ENCODE measurements at places on chromosomes 4 and X. TPM values are rescaled to one million over a fixed set of nuclear protein-coding genes. Genes with fewer than 3 reads are reported as not detected.
A peak's percentile ranks its signal among the peaks of the same experiment; 100 is the strongest.

Gene SLC2A9
- total RNA-seq, result 10.7 TPM

DNA sequence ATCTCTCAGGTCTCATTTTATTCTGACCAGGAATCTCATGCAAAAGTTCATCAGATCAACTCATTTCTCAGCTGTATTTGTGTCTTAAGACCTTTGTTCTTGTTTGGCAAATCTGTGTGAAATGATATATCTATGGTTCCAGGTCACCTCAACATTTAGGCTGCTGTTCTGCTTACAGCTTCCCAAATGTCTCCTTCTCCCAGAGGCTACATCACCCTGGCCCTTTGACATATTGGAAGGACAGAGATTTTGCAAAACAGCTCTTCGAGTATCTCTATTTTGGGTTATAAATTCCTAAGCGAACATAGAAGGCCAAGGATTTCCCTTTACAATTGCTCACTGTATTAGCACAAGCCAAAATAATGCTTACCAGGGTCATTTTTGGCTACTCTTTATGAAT lies 57.5 kb upstream of the GIMD1 start:
- no peak for DNase-seq

DNA sequence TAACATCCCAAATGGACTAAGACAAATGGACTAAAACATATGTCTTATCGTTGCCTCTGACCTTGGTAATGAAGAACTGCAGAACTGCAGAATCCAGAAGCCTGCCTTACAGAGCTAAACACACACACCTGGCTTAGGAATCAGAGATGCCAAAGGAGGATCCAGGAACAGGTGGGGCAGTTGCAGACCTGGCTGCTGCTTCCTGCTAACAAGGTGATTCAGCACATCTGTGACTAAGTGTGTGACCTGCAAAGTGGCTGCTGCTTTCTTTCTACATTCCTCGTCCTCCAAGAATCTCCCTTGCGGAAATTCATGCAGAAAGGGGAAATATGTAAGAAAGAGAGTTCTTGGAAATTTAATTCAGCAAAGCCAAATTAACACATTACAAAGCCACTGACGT lies 96.8 kb upstream of the NLGN4X start:
- no peak for DNase-seq

DNA sequence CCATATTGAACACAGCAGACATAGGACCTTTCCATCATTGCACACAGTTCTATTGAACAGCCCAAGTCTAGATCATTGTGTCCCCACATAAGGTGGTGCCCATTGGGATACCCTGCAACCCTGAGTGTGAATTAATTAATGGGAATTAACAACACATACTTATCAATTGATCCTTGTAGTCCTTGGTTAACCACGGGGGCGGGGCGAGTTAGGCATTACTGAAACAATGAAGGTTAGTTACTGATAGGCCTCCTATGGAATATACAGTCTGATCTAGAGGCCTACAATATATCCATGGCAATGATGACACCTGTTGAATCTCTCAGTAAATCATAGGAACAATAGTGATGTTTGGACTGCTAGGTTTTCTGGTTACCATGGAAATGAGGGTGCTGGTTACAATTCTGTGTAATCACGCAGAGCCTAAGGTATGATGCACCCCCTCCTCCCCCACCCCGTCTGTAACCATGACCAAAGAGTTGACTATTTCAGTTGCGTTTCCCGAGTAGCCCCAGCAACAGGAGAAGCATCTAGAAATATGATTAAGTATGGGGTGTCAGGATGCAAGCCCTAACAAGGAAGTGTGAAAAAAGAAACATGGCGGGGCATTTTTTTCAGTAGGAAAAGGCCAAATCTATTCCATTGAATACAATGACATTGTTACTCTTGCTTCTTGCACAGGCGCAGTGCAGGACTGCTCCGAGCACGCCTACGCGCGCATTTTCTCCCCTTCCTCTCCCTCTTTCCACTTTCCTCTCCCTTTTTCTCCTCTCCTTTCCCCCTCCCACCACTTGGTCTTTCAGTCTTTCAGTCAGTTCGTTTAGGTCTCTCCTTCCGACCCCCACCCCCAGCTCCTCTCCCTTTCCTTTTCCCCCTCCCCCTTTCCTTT lies 677 bp upstream of the NONO start:
- no peak for DNase-seq

GRCh38 chrX:20263474-20263873 lies 3.2 kb downstream of the RPS6KA3 start:
- no peak for DNase-seq

Gene CDS1
- under 0.01 TPM for total RNA-seq

DNA sequence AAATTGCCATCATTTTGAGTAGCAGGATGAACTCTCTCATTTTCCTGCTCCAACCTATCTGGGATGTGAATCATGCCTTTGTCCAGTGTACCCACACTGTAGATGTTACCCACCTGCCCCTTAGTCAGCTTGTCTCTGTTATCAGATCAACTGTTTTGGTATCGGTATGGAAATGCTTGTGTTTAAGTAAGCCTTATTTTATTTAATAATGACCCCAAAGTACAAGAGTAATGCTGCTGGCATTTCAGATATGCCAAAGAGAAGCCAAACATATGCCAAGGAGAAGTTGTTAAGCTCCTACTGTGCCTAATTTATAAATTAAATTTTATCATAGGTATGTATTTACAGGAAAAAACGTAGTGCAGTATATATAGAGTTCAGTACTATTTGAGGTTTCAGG lies 18.6 kb upstream of the RAP1GDS1 start:
- no peak for DNase-seq

DNA sequence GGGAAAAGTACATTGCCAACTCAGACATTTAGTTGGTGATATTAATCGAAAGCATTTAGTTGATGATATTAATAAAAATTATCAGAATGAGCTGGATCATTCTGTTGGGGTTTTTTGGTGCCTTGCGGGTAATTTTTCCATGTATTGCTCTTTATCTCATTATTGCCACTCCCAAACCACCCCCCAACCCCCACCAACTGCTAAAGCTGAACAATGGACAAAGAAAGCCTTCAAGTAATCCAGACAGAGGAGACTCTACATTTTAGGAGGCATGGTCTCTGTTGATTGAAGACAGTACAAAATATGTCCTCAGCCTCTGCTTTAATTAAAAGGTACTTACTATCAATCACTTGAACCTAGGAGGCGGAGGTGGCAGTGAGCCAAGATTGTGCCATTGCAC lies 22.5 kb downstream of the PDK3 start:
- DNase-seq, result no peak

DNA sequence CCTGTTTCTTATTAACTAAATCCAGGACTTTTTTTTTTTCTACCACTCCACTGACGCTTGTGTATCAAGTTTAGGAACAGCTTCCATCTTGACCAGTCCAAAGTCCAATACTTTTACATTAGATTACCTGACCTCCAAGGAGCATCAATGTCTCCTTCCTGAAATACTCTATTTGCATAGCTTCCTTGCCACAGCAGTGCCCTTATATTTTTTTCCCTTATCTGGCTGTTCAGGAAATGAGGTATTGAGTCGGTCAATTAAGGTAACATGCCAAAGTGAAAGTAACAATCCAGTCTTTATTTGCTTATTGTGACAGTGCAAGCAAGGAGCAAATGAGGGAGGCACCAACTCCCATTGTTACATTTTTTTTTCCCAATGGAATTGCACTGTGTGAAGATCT lies 730.8 kb upstream of the NDST4 start:
- no peak for DNase-seq

Gene CENPVL2
- total RNA-seq, result not detected

- DNase-seq, result peak; percentile 66
Measured at GRCh38 chrX:48025561-48025960, 18.8 kb downstream of the SPACA5 start.

GRCh38 chrX:10944136-10944885 lies 166.8 kb upstream of the HCCS start:
- no peak for DNase-seq

All from tibial nerve (tissue), 4 donors.